CD8-positive, alpha-beta memory T cell (primary cell): ENCODE measurements at places on chromosomes 2 and 18. TPM values are rescaled to one million over a fixed set of nuclear protein-coding genes. Genes with fewer than 3 reads are reported as not detected.

DNA sequence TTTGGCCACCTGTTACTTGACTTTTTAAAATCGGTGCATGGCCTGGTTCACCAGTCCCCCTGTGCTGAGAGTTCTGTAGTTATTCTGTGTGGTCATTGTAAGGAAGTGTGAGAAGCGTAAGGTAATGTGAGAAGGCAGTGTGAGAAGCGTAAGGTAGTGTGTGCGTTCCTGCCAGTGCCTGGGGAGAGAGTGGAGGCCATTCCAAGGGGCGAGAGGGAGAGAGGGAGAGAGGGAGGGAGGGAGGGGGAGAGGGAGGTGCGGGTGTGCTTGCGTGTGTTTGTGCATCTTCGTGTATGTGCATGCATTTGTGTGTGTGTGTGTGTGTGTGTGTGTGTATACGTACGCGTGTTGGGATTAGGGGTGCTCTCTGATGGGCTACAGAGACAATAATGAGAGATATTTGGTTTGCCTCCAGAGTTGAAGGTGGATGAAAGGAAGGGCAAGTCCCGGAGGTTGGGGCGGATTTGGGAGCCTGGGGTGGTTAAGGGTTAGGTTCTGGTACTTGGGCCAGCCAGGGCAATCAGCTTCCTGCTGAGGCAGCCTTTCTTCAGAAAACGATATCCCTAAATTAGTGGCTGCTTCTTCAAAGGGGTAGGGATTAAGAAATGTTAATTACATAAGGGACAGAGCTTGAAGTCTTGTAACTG is 53.7 kb downstream of the SGPP2 start:
- no peak overlapping the region for H3K4me3 ChIP-seq
- H3K4me1 ChIP-seq: no peaks in the 10 kb centered on the region
- no peak for DNase-seq
- H3K27me3 ChIP-seq: no peaks in the 10 kb centered on the region
- H3K27ac ChIP-seq: no peak overlapping the region

GRCh38 chr2:219658196-219658846 is 30.9 kb downstream of the SLC4A3 start:
- no peak for DNase-seq
- H3K4me1 ChIP-seq: no peaks in the 10 kb centered on the region
- H3K4me3 ChIP-seq: no peak overlapping the region

GRCh38 chr2:37350034-37350433 is 5.6 kb downstream of the QPCT start:
- H3K4me3 ChIP-seq: no peak overlapping the region
- H3K4me1 ChIP-seq: peaks cover 9% of the 10 kb centered on the region
- H3K27ac ChIP-seq: no peak overlapping the region
- H3K27me3 ChIP-seq: peaks cover 4% of the 10 kb centered on the region
- no peaks in the 10 kb centered on the region for H3K36me3 ChIP-seq
- no peak for DNase-seq

DNA sequence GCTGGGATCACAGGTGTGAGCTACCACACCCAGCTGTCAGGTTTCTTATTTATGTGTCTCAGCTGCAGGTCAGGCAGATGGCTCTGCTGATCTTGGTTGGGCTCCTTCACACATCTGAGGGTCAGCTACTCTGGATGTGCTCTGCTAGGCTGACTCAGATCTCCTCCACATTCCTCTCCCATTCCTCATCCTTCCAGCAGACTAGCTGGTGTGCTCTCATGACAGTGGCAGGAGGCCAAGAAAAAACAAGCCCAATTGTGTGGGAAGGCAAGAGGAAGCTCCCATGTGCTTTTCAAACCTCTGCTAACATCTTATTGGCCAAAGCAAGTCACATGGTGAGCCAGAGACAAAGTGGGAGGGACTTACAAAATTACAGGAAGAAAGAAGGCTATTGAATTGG is 11.7 kb upstream of the MSH6 start:
- H3K36me3 ChIP-seq: no peaks in the 10 kb centered on the region
- no peak for DNase-seq
- no peak overlapping the region for H3K4me3 ChIP-seq
- peaks cover 7% of the 10 kb centered on the region for H3K4me1 ChIP-seq
- no peaks in the 10 kb centered on the region for H3K27me3 ChIP-seq

GRCh38 chr2:142140434-142140845 is 9.6 kb upstream of the LRP1B start:
- H3K27ac ChIP-seq: no peak overlapping the region
- no peak overlapping the region for H3K4me3 ChIP-seq
- H3K27me3 ChIP-seq: no peaks in the 10 kb centered on the region
- H3K36me3 ChIP-seq: no peaks in the 10 kb centered on the region

GRCh38 chr2:160956243-160956802 is 203.9 kb upstream of the TANK start:
- H3K36me3 ChIP-seq: no peaks in the 10 kb centered on the region
- H3K4me1 ChIP-seq: no peaks in the 10 kb centered on the region
- no peak overlapping the region for H3K4me3 ChIP-seq
- DNase-seq: no peak
- no peak overlapping the region for H3K27ac ChIP-seq

GRCh38 chr18:76432970-76433767 is 61.9 kb downstream of the ZNF516 start:
- no peak overlapping the region for H3K27ac ChIP-seq
- no peak overlapping the region for H3K4me3 ChIP-seq
- no peaks in the 10 kb centered on the region for H3K27me3 ChIP-seq

- no peak overlapping the region for H3K4me3 ChIP-seq
- no peak overlapping the region for H3K27ac ChIP-seq
- no peaks in the 10 kb centered on the region for H3K27me3 ChIP-seq
- no peaks in the 10 kb centered on the region for H3K36me3 ChIP-seq
These were observed 63.2 kb downstream of the CCBE1 start for GRCh38 chr18:59633961-59634485.

GRCh38 chr2:118834901-118835745 is 12.3 kb downstream of the EN1 start:
- peaks cover 28% of the 10 kb centered on the region for H3K27me3 ChIP-seq
- no peak overlapping the region for H3K27ac ChIP-seq
- H3K4me3 ChIP-seq: no peak overlapping the region
- H3K36me3 ChIP-seq: no peaks in the 10 kb centered on the region

DNA sequence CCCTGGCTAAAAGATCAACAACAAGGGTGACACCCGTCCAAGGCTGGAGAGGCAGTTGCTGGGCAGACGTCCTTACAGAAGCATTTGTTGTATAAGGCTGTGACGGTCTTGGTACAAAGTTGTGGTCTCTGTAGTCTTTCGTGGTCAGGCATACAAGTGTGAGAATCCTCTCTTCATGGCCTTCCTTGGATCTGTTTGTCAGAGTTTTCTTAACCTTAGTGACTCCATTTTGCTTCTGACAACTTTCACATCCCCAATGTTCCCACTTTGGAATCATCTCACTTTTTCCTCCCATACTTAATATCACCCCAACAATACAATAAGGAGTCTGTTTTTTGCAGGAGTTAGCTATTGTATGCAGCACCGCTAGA is 72.7 kb upstream of the ZCCHC2 start:
- no peak for DNase-seq
- peaks cover 4% of the 10 kb centered on the region for H3K27me3 ChIP-seq
- H3K27ac ChIP-seq: no peak overlapping the region
- no peak overlapping the region for H3K4me3 ChIP-seq
- no peaks in the 10 kb centered on the region for H3K36me3 ChIP-seq

- no peaks in the 10 kb centered on the region for H3K27me3 ChIP-seq
- DNase-seq: no peak
- no peak overlapping the region for H3K4me3 ChIP-seq
- no peak overlapping the region for H3K27ac ChIP-seq
These were observed 10.5 kb upstream of the LYPD1 start for GRCh38 chr2:132680544-132680943.

DNA sequence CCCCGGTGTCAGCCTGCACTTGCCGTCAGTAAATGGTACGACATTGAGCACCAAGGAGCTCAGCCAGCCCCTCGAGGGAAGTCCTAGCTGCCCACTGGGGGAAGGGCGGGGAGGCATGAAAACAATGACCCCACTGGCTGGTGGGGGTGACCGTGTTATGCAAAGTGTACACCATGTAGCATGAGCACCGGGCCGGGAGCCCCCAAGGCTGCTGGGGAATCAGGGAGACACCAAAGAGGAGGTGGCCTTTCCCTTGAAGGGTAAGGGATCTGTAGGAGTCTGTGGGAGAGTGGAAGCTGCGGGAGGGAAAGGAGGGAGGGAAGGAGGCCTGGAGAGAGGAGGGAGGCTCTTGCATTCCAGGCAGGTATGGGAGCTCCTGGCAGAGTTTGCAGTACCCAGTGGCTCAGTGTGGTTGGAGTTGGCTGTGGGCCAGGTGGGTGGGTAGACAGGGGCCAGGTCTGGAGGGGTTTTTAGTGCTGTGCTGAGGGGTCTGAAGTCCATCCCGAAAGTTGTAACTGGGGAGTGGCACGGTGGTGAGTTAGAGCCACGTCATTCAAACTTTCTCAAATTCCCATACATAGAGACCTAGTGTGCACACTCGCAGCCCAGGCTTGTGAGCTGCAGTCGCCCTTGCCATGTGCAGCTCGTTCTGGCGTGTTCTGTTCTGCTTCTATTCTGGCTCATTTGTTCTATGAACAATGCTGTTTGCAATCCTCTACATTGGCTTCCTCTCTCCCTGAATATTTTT is 22.4 kb downstream of the RRM2 start:
- H3K4me1 ChIP-seq: peaks cover 13% of the 10 kb centered on the region
- no peak overlapping the region for H3K27ac ChIP-seq
- H3K27me3 ChIP-seq: no peaks in the 10 kb centered on the region
- H3K36me3 ChIP-seq: no peaks in the 10 kb centered on the region
- no peak overlapping the region for H3K4me3 ChIP-seq

- no peak for DNase-seq
- no peaks in the 10 kb centered on the region for H3K4me1 ChIP-seq
- no peaks in the 10 kb centered on the region for H3K27me3 ChIP-seq
- H3K27ac ChIP-seq: no peak overlapping the region
- peaks cover 37% of the 10 kb centered on the region for H3K36me3 ChIP-seq
These were observed 46.4 kb upstream of the STON1 start for GRCh38 chr2:48483506-48483905.

GRCh38 chr2:15800495-15801329 is 139.6 kb upstream of the MYCN start:
- no peak overlapping the region for H3K4me3 ChIP-seq
- H3K27me3 ChIP-seq: no peaks in the 10 kb centered on the region
- H3K4me1 ChIP-seq: no peaks in the 10 kb centered on the region
- H3K36me3 ChIP-seq: no peaks in the 10 kb centered on the region
- DNase-seq: no peak

GRCh38 chr2:693606-694005 is 16.4 kb upstream of the TMEM18 start:
- H3K36me3 ChIP-seq: no peaks in the 10 kb centered on the region
- H3K27me3 ChIP-seq: no peaks in the 10 kb centered on the region
- H3K4me3 ChIP-seq: no peak overlapping the region
- no peaks in the 10 kb centered on the region for H3K4me1 ChIP-seq

GRCh38 chr2:479490-480176 is 191.7 kb upstream of the ALKAL2 start:
- H3K36me3 ChIP-seq: no peaks in the 10 kb centered on the region
- H3K4me1 ChIP-seq: no peaks in the 10 kb centered on the region
- no peaks in the 10 kb centered on the region for H3K27me3 ChIP-seq
- H3K27ac ChIP-seq: no peak overlapping the region
- H3K4me3 ChIP-seq: no peak overlapping the region

GRCh38 chr2:216716109-216716508 is 20.8 kb upstream of the IGFBP5 start:
- no peaks in the 10 kb centered on the region for H3K27me3 ChIP-seq
- no peak overlapping the region for H3K27ac ChIP-seq
- H3K4me3 ChIP-seq: no peak overlapping the region
- H3K36me3 ChIP-seq: no peaks in the 10 kb centered on the region
- H3K4me1 ChIP-seq: no peaks in the 10 kb centered on the region
- no peak for DNase-seq

- DNase-seq: no peak
- no peaks in the 10 kb centered on the region for H3K36me3 ChIP-seq
- H3K4me3 ChIP-seq: no peak overlapping the region
These were observed 20.8 kb downstream of the KCNF1 start for GRCh38 chr2:10932345-10933151.

DNA sequence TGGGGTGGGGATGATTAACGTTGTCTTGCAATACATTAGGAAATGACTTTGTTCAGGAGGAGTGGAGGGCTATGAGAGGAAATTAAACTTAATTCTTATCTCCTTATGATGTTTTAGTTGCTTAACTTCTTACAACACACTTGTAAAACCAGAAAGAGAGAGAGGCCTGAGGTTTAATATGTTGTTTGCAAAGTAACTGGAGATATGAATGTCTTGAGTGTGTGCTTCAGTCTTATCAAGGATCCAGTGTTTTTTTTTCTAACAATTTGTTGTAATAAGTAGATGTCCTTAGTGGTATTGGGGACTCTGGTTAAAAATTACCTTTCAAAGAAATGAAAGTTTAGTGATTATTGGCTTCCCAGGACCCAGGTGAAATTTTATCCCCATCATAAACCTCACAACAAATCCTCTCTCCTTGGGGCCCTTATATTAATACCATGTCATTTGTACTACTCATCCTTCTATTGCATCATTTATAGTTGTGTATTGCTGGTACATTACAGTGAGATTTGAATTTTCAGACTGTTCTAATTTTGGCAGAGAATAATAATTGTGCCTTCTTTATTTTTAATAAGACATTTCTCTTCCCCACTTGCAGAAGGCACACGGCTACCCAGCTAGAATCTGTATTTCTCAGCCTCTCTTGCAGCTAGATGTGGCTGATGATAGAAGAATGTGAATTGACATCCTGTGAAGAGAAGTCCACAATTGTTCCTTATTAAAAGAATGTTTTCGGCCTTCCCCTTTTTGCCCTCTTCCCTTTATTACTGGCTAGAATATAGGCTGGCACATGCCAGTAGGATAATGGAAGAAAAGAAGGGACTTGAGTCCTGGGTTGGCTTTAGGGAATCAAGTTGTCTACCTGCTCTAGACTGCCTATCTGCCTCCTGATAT is 91.9 kb upstream of the CXCR4 start:
- H3K4me1 ChIP-seq: peaks cover 33% of the 10 kb centered on the region
- no peak for DNase-seq
- H3K27ac ChIP-seq: no peak overlapping the region
- H3K36me3 ChIP-seq: no peaks in the 10 kb centered on the region
- H3K4me3 ChIP-seq: no peak overlapping the region

PLGLB1 gene
- 3.2 TPM for total RNA-seq

FEV gene
- not detected for total RNA-seq

SPOPL gene
- 16.9 TPM for total RNA-seq

DES gene
- not detected for total RNA-seq

LYG2 gene
- not detected for total RNA-seq

PCARE gene
- total RNA-seq: not detected
